Transverse colon (tissue), 4 donors: ENCODE measurements at places on chromosomes 16 and 17. TPM values are rescaled to one million over a fixed set of nuclear protein-coding genes. Genes with fewer than 3 reads are reported as not detected.

GRCh38 chr17:72765368-72766153 lies 326.9 kb downstream of the SLC39A11 start:
- DNase-seq: no peak
- no peak overlapping the region for H3K4me3 ChIP-seq
- no peaks in the 10 kb centered on the region for H3K36me3 ChIP-seq
- no peak overlapping the region for H3K27ac ChIP-seq
- no peaks in the 10 kb centered on the region for H3K4me1 ChIP-seq

GRCh38 chr17:79970576-79971068 lies 65.0 kb downstream of the TBC1D16 start:
- no peak overlapping the region for H3K4me3 ChIP-seq
- peak; percentile 50 for DNase-seq
- no peaks in the 10 kb centered on the region for H3K27me3 ChIP-seq

DNA sequence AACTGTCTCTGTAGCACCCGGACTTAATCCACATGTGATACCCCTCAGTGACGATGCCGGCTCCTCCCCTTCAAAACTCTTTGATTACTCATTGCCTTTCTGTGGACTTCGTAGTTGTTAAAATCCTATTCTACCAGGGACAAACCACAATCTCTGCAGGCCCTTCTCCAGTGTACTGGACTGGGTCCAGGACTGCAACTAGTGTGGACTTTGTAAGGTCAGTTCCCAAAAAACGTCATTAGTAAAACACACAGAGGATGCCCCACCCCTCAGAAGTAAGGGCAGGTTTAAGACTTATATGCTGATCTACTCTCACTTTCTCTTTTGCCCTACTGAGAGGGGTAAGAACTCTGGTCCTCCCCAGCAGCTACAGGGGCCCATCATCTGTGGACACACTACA lies 10.5 kb upstream of the NUDT7 start:
- no peak overlapping the region for H3K27ac ChIP-seq
- no peaks in the 10 kb centered on the region for H3K4me1 ChIP-seq
- no peaks in the 10 kb centered on the region for H3K36me3 ChIP-seq
- H3K4me3 ChIP-seq: no peak overlapping the region
- no peaks in the 10 kb centered on the region for H3K27me3 ChIP-seq

DNA sequence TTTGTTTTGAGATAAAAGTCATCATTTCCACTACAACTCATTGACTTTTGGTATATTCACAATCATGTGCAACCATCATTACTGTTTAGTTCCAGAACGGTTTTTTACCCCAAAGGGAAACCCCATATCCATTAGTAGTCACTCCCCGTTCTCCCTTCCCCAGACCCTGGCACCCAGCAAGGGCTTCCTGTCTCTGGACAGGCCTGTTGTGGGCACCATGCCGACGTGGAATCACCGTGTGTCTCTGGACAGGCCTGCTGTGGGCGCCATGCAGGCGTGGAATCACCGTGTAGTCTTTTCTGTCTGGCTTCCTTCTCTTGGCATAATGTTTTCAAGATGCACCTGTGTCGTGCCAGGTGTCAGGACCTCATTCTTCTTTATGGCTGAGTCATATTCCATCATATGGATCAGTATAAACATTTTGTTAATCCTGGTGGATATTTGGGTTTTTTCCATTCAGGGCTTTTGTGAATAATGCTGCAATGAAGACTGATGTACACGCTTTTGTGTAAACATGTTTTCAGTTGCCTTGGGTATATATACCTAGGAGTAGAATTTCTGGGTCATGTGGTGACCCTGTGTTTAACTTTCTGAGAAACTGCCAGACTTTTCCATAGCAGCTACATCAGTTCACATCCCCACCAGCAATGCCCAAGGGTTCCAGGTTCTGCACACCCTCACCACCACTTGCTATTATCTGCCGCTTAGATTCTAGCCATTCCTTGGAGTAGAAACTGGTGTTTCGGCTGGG lies 19.1 kb downstream of the ENDOV start:
- H3K27ac ChIP-seq: no peak overlapping the region
- DNase-seq: no peak
- H3K36me3 ChIP-seq: no peaks in the 10 kb centered on the region
- no peak overlapping the region for H3K4me3 ChIP-seq
- H3K4me1 ChIP-seq: no peaks in the 10 kb centered on the region
- H3K27me3 ChIP-seq: no peaks in the 10 kb centered on the region

- no peaks in the 10 kb centered on the region for H3K27me3 ChIP-seq
- peaks cover 3% of the 10 kb centered on the region for H3K4me1 ChIP-seq
- no peak overlapping the region for H3K4me3 ChIP-seq
- no peak for DNase-seq
- H3K27ac ChIP-seq: no peak overlapping the region
Observed at GRCh38 chr17:358491-359151, 6.0 kb upstream of the RPH3AL start.

GRCh38 chr17:79872762-79873161 lies 33.5 kb upstream of the CBX4 start:
- no peaks in the 10 kb centered on the region for H3K36me3 ChIP-seq
- H3K4me1 ChIP-seq: no peaks in the 10 kb centered on the region
- no peaks in the 10 kb centered on the region for H3K27me3 ChIP-seq

GRCh38 chr17:2044263-2044894 lies 2.6 kb downstream of the OVCA2 start:
- no peak overlapping the region for H3K4me3 ChIP-seq
- peaks cover 16% of the 10 kb centered on the region for H3K4me1 ChIP-seq
- H3K27me3 ChIP-seq: peaks cover 11% of the 10 kb centered on the region
- H3K36me3 ChIP-seq: no peaks in the 10 kb centered on the region
- no peak for DNase-seq

DNA sequence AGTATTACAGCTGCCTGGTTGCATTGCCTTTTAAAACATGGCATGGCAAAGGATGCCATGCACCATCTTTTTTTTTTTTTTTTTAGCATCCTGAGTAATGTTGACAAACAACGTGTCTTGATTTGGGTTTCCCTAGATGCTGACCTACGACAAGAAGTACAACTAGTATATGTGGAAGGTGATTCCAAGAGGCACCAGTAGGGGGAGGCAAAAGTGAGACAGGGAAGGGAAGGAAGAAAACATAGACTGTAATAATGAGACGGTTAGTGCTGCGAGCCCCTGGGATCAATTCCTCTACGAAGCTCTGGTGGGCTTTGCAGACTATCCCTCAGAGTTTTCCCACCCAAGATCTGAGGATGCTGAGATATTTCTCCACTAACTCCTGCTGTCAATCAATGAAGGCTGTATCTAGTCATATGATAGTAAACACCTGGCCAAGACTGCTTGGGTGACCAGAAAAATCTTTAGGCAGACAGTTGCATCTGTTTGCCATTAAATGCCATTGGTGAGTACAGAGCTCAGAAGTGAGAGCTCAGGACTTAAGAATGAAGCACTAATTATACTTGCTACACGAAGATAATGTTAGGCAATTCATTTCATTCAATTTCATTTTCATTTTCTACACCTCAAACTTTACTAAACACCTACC lies 458.6 kb upstream of the GOT2 start:
- H3K4me1 ChIP-seq: no peaks in the 10 kb centered on the region
- no peak overlapping the region for H3K27ac ChIP-seq
- no peaks in the 10 kb centered on the region for H3K27me3 ChIP-seq
- no peaks in the 10 kb centered on the region for H3K36me3 ChIP-seq
- DNase-seq: no peak

DNA sequence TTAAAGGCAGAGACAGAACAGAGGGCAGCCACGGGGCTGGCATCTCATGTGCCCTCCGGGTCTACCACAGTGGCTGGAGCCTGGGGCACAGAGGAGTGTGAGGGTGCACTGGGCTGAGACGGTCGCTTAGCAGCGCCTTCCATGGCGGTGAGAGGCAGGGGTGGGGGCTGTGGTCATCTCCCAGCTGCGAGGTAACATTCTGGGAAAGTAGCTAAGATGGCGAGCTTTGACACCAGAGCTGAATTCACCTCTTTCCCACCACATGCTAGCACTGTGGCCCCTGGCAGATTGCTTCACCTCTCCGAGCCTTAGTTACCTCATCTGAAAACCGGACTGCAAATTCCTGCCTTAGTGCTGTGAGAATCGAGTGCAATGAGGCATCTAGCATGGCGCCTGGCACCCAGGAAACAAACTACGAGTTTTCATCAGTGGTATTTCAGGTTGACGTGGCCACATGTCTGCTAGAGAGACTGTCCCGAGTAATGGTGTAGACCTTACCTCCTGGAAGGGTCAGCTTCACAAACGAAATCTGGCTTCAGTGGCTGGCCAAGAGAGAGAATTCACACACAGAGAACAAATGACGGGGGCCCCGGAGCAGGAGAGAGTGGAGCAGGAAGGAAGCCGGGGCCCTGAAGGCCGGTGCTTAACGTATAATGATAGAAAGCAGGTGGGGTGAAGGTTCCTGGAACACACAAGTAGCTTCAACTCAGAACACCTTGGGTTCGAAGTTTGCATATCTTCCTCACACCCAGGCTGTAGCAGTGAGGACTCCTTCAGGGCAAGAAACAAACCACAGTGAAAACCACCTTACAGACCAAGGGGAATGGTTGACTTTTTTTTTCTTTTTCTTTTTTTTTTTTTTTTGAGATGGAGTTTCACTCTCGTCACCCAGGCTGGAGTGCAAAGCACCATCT lies 63.9 kb upstream of the RPH3AL start:
- peak overlapping the region; percentile 29 for H3K27ac ChIP-seq
- no peaks in the 10 kb centered on the region for H3K27me3 ChIP-seq
- H3K36me3 ChIP-seq: no peaks in the 10 kb centered on the region
- DNase-seq: peak; percentile 64

KRT40 gene
- not detected for total RNA-seq

WNK4 gene
- 87.6 TPM for total RNA-seq

WWP2 gene
- 76.9 TPM for total RNA-seq

TBC1D26 gene
- 0.16 TPM for total RNA-seq
